ENCODE measurements at places on chromosomes 11 and 22.

DNA sequence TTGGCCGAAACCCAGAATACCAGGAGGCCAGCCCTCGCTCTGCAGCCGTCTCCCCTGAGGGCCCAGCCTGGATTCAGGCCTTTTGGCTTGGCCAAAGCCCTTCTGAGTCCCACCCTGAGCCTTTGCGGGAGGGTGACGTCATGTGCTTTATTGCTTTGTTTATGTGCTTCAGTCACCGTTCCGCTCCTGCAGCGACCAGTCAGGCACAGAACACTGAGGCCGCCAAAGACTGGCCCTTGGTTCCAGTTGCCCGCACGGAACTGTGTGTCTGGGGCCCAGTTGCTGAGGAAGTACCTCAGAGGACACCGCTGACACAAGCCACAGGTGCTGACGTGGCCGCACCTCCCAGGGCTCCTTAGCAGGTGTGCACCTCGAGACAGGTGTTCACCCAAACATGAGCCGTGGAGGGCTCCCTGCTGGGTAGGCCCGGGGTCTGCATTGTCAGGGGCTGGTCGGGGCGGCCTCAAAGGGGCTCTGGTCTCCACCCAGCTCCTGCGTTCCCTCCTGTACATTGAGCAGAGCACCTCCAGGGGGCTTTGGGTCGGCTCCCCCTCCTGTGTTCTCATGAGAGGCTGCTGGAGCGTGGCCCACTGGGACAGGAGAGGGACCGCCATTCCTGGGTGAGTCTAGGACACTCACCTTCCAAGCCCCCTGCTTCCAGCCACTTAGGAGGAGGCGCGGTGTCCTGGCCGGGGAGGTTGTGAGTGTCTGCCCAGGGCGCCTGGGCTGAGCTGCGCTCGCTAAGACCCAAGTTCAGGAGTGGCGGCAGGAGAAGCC, 376.8 kb downstream of the TBC1D22A start:
- no peak for DNase-seq

DNA sequence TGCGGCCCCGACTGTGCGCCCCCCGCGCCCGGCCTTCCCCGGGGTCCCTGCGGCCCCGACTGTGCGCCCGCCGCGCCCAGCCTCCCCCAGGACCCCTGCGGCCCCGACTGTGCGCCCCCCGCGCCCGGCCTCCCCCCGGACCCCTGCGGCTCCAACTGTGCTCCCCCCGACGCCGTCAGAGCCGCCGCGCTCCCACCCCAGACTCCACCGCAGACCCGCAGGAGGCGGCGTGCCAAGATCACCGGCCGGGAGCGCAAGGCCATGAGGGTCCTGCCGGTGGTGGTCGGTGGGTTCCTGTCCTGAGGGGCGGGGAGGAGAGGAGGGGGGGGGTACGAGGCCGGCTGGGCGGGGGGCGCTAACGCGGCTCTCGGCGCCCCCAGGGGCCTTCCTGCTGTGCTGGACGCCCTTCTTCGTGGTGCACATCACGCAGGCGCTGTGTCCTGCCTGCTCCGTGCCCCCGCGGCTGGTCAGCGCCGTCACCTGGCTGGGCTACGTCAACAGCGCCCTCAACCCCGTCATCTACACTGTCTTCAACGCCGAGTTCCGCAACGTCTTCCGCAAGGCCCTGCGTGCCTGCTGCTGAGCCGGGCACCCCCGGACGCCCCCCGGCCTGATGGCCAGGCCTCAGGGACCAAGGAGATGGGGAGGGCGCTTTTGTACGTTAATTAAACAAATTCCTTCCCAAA, 3.1 kb downstream of the DRD4 start:
- DNase-seq: no peak

DNA sequence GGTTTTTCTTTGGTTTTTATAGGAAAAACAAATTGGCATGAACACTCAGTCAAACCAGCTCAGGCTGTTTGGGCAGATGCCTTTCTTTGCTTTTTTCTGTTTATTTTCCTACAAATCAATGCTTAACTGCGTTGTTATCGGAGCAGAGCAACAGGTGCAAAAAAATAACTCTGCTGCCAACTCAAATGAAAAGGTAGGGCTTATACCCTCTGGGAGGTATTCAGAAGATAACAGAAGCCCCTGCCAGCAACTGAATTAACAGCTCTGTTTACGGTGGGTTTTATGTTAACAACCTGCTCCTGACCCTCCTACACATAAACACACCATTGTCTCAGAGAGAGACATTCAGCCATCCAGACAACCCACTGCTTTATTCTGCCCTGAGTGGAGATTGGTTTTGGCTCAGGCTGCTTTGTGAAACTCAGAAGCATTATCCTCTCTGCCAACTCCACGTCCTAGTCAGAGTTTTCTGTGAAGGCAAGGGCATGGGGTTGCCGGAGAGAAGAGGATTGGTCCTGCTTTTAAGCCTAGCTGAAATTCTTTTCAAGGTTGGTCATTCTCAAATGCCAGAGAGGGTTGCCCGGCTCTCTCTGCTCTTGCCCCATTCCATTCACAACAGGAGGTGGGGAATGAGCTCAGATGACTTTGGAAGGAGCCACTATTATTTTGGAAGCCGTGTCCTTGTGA, 11.4 kb downstream of the EHF start:
- no peak for DNase-seq

DNA sequence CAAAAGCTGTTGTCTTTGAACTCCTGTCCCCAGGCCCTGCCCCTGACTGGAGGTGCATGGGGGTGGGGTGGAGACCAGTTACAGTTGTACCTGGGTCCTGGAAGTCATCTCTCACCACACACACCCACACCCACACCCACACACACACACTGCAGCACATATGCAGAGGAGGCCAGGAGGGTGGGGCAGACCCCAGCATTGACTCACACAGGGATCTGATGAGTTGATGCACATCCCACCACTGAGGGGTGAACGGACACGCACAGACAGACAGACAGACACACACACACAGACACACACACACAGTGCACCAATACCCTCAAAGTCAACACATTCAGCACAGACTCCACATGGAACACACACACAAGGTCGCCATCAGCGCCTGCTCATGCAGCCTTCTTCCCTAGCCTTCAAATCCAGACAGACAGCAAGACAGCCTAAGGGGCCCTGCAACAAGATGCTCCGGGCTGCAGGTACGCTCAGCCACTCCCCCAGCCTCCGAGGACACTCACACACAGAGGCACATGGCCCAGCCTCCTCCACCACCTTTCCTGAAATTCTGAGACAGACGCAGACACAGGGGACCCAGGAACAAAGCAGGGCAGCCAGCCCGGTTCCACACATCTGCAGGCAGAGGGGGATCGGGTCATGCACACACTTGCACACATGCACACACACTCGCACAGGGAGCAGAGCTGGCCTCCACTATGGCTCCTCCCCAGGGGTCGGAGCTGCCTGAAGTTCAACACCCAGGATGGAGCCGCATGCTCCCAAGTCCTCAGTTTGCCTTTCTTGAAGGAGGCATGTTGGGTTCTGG, 26.5 kb downstream of the SYT7 start:
- DNase-seq: no peak

DNA sequence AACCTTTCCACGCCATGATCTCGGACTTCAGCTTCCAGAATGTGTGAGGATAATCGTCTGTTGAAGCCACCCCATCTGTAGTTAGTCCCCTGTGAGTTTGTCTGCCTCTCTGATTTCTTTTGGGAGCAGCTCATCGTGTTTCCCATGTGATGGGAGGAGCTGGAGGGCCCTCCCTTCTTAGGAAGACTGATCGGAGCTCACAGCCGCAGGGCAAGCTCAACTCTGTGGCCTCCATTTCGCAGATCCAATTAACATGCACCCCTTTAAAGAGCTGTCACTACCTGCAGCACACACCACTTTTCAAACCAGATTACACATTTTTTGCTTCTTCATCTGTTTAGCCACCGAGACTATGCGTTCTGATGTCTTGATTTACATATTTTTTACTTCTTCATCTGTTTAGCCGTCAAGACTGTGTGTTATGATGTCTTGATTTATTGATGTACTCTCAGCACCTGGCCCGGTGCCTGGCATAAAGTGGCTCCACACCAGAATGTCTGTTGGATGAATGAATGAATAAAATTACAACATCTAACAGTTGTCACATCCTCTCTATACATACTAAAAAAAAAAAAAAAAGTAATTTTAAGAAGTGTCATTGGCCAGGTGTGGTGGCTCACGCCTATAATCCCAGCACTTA, 14.9 kb upstream of the PPFIA1 start:
- DNase-seq: no peak

- DNase-seq: no peak
Measured at GRCh38 chr11:73461964-73462363, 85.8 kb downstream of the RELT start.

DNA sequence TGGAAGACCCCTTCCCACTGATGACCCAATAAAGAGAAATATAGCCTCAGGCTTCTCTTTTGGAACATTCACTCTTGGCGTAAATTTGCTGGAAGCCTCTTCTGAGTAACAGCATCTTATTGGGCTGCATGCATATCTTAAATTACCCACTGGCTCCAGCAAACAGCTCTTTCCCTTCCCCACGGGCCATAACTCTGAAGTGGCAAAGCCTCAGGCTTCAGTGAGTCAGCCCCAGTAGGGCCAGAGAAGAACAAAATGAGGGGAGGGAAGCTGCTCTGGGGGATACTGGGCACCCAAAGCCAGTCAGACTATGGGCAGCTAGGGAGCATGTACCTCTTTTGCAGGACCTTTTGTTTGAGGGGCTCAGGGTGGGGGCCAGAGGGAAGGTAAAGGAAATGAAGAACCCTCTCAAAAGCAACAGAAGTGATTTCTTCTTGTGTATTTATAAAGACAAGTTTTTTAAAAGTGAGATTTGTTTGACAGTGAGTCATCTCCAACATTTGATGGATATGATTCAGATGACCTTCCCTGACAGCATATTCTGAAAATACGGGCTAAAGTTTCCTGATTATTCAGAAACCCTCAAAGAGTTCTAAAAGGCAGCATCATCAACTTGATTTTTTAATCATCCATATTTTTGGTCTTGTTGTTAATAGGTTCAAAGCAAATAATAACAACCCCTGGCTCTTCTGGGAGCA, 203.4 kb downstream of the KIF18A start:
- no peak for DNase-seq

DNA sequence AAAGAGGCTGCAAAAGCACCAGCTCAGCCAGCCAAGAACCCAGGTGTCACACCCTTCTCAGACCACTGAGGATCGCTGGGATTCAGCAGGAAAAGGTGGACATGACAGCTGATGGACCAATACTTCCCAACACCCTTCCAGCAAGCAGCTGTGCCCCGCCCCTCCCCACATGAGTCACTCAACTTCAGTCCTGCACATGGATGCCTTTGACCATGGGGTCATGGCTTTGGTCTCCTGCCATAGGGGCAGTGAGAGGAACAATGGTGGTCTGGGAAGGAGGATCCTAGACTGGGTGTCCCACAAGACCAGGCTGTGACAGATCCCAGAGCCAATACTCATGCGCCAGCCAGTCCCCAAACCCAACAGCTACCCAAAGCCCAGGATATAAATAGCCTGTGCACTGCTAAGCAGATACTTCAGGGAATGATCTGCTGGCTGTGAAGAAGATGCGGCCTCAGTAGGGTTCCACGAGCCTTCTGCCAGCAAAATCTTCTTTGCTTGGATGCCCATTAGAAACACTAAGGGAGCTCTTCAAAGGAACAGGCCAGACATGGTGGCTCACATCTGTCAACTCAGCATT, 5.5 kb upstream of the RGL4 start:
- no peak for DNase-seq

DNA sequence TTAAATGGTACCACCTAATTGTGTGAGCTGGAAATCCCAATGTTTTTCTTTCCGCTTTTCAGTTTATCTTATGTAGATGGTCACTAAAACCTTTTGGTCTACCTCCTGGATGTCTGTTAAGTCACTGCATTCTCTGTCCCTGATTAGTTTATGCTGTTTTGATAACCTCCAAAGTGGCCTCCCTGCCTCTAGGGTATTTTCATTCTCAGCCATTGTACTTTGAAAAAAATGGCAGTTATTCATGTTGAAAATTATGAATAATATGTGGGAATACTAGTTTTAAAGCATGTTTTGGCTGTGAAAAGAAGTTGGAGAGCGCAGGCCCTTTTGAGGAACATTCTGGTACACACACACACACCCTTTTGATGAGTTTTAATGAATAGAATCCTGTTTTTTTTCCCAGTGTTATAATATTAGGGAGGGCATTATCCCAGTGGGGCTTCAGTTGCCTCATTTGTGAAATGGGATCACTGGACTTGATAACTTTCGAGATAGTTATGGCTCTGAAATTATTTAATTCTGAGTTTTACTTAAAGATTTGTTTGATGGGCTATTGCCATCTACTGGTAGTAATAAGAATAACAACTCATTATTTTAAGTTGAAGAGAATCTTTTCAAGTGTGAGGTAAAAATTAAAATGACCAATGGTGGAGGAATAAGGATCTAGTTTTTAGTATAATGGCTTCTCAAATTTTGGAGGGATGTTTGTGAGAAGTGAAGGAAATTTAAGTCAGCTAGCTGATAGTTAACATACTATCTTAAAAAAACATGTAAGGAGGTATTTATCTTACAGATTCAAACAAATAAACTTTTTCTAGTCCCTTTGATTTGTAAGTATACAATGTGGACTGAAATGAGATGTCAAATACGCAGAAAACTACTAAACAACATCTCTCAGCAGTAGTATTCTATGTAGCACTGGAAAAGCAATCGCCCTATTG, 3.9 kb downstream of the FDX1 start:
- no peak for DNase-seq

GRCh38 chr11:27237643-27238042, 125.4 kb downstream of the CCDC34 start:
- DNase-seq: no peak

GRCh38 chr11:88357323-88358039, 19.9 kb upstream of the CTSC start:
- DNase-seq: no peak

GRCh38 chr22:47567126-47568090, 805.0 kb downstream of the TBC1D22A start:
- no peak for DNase-seq

DNA sequence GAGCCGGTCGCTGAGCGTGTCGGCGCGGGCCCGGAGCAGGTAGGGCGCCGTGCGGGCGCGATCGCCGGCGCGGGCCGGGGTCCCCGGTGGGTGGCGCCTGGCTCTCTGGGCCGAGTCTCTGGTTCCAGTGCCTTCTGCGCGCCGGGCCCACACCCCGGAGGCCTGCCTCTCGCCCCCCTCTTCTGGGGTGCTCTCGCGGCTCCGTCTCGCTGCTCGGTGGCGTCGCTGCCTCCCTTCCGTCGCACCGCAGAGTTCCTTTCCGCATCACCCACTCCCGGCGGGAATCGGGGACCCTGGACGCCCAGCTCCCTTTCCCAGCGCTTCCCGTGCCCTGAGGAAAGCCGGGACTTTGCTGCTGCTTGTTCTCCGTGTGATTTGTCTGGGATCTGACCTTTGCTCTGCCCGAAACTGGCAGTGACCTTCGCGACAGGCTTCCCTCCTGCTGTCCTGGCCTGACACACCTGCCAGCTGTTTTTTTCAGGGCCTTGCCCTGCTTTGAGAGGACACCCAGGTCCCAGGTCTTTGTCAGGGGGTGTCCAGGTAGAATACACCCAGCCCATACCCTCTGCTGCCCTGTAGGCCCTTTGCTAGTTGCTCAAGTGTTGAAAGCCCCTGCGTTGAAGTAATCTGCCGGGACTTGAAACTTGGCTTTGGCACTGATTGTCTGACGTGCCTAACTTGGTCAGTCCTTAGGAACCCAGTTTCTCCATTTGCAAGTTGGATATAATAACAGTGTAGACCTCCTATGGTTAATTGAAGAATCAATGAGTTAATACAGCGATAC, 711 bp downstream of the FDX1 start:
- peak; percentile 41 for DNase-seq

GRCh38 chr11:102142333-102142732, 32.1 kb downstream of the YAP1 start:
- no peak for DNase-seq
